ENCODE measurements at places on chromosomes 6 and 20. TPM values are rescaled to one million over a fixed set of nuclear protein-coding genes. Genes with fewer than 3 reads are reported as not detected.

DNA sequence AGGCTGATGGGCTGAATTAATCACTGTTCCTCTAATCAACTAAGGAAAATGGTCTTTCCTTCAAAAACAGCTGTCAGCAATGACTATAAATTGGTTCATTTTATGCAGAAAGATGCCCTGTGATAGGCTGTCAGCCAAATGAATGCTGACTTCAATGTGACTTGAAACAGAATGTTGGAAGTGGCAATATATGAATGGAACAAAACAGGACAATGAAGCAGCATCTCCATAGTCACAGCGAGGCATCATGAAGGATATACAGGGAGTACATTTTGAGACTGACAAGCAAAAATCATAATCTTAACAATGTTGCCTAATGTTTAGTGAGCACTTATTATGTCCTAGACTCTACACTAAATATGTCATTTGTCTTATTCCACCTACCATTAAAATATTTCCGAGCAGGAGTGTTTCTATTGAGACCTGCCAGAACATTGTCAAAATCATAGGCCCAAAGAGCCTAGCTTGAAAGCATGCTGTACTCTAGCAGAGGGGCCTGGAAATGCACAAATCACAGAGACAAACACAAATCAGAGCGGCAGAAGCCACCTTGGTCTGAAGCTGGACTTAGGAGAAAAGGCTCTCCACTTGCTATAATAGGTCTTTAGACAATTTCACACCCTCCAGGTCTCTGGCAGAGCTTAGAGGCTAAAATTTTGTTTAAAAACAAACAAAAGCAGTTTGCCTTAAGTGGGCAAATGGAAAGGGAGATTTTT is 63.3 kb downstream of the FAM50B start:
- H3K4me1 ChIP-seq: peaks cover 80% of the 10 kb centered on the region
- DNase-seq: peak; percentile 86
- H3K4me3 ChIP-seq: no peak overlapping the region
- H3K36me3 ChIP-seq: no peaks in the 10 kb centered on the region
- H3K27ac ChIP-seq: peak overlapping the region; percentile 98

DNA sequence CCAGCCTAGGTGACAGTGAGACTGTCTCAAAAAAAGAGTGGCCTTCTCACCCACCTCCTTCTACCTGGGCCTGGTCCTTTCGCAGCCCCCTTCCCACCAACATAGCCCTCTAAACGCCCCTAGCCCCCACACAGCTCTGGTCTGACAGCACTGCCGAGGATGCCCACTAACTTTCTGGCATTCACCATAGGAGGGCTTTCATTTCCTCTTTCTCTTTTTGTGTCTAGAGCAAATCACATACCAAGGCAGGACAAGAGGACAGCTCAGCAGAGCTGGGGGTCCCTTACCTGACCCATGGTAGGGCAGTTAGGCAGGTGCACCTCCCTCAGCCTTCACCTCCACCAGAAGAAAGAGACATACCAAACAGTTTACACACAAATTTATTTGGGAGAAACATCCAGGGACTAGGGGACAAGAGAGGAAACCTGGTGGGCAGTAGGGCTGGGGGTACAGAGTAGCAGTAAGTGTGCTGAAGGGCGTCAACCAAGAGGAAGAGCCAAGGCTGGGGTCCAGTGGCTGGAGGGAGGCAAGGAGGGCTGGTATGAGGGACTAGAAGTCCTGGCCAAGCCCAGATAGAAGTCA is 4.5 kb downstream of the LY6G5C start:
- peaks cover 5% of the 10 kb centered on the region for H3K4me1 ChIP-seq
- no peak for DNase-seq
- peaks cover 5% of the 10 kb centered on the region for H3K36me3 ChIP-seq
- no peak overlapping the region for H3K4me3 ChIP-seq
- no peaks in the 10 kb centered on the region for H3K27me3 ChIP-seq
- no peak overlapping the region for H3K27ac ChIP-seq

DNA sequence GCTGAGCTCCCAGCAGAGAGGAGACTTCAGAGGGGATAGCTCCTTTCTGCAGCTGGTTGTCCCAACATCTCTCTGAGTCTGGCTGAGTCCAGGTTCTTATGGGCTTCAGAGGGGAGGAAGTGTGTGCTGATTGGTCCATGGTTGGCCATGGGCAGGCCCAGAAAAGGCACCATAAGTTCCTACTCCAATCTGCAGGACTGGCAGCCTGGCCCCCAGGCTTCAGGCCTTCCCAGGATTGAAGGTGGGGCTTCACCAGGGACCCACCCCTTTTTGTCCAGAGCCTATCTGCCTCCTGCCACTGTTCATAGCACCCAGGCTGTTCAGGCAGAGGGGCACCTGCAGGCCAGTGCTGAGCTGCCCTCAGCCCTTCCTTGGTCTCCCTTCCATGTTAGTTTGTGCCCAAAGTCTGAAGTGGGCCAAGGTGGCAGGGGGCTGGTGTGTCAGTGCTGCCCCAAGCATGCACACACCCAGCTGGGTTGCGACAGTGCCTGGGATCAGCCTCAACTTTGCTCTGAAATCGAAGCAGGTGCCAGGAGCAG is 21.6 kb upstream of the TOP1 start:
- no peaks in the 10 kb centered on the region for H3K27me3 ChIP-seq
- H3K27ac ChIP-seq: no peak overlapping the region
- no peak for DNase-seq

GRCh38 chr6:43935921-43936439 is 166.0 kb downstream of the VEGFA start:
- H3K4me3 ChIP-seq: no peak overlapping the region
- DNase-seq: no peak
- no peak overlapping the region for H3K27ac ChIP-seq
- peaks cover 6% of the 10 kb centered on the region for H3K4me1 ChIP-seq
- no peaks in the 10 kb centered on the region for H3K36me3 ChIP-seq

- H3K4me3 ChIP-seq: no peak overlapping the region
- H3K27me3 ChIP-seq: no peaks in the 10 kb centered on the region
- no peak overlapping the region for H3K27ac ChIP-seq
- DNase-seq: no peak
- H3K4me1 ChIP-seq: no peaks in the 10 kb centered on the region
- H3K36me3 ChIP-seq: no peaks in the 10 kb centered on the region
These were observed 47.3 kb upstream of the CLDN20 start for GRCh38 chr6:155216312-155217046.

CD109 gene
- total RNA-seq: 86.2 TPM
